Stimulated activated CD4-positive, alpha-beta T cell treated with anti-CD3 and anti-CD28 coated beads, Interleukin-4, amount 100 ng/mL, for 24 hours (primary cell): ENCODE measurements at places on chromosomes 13 and 19.
A peak's percentile ranks its signal among the peaks of the same experiment; 100 is the strongest.

GRCh38 chr13:101474419-101474957 is 22.0 kb downstream of the ITGBL1 start:
- no peak for DNase-seq

GRCh38 chr13:88369866-88370265 is 698.7 kb downstream of the SLITRK5 start:
- no peak for DNase-seq

DNA sequence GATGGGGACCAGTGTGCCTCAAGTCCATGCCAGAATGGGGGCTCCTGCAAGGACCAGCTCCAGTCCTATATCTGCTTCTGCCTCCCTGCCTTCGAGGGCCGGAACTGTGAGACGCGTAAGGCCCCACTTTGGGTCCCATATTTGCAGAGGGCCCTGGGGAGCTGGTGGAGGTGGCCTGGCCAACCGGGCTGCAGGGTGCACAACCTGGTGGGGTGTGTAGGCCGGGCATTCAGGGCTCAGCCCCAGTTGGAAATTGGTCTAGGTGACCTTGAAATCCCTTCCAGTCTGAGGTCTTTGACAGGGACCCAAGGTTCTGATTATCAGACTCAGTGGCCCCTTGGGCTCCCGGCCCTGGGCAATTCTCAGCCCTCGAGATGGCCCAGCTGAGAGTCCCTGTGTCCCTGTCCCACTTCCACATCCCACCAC is 8.3 kb downstream of the F7 start:
- DNase-seq, result no peak

DNA sequence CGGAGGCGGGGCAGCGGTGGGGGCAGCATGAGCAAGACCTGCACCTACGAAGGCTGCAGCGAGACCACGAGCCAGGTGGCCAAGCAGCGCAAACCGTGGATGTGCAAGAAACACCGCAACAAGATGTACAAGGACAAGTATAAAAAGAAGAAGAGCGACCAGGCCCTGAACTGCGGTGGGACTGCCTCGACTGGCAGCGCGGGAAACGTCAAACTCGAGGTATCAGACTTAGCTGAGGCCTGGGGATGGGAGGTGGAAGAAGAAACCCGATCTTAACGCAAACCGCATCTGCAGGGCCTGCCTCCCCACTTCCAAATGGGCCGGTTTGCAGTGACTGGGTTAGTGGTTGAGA is 693 bp downstream of the RFXAP start:
- DNase-seq, result peak; percentile 34

GRCh38 chr13:114076329-114077090 is 55.9 kb downstream of the RASA3 start:
- DNase-seq, result no peak

DNA sequence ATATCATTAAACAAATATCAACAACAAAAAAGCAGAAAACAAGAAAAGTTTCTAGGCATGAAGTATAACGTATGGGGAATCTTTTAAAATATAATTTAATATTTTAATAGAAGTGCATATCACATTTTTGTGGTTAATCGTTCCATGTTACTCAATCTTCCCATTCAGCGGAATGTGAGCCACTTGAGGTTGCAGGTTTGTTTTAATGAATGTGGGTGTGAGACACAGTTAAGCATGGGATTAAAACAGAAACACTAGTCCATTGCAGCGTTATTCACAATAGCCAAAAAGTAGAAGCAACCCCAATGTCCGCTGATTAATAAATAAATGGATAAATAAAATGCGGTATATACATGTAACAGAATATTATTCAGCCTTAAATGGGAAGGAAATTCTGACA is 146.0 kb downstream of the NDFIP2 start:
- DNase-seq, result no peak

DNA sequence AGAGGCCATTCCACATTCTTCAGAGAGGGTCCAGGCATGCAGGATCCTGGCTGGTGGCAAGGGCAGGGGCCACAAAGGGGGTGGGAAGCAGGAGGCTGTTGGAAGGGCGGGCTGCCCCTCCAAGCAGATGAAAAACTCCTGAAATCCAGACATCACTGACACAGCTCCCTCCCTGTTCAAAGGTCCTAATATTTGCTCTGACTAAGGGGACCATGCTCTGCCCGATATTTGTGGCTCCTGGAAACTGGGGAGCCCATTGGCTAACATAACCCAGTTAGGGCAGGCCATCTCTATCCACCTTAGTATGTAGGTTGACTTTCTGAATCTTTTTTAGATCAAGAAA is 3.3 kb upstream of the CDX2 start:
- no peak for DNase-seq

DNA sequence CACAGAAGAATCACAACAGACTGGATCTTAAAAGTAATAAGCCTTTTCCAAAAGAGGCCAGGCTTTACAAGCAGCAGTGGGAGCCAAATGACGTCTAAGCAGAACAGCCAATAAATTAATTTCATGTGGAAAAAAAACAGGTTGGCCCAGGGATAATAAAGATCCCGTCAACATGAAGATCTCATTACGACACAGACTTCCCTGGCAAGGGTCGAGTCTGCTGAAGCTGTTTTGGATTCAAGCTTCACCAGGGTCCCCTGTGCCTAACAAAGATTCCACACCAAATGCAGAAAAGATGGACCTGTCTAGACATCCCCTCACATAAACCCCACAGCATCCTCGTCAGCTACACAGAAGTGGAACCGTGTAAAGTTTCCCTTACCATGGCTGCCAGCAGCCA is 215.1 kb upstream of the ZNF507 start:
- no peak for DNase-seq

DNA sequence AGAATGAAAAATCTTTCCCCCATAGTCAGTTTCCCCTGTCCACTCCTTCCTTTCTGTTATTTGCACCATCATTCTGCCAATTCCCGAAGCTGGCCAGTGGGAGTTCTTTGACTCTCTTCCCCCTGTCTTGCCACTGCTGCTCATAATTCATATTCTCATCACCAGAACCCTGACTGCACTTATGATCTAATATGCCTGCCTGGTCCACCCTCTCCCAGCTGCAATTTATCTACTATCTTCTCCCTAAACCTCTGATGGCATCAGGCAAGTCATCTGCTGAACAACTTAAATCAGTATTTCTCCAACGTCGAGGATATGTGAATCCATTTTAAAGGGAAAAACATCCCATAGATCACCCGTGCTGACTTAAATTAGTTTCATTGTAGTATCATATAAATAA is 458.0 kb upstream of the GPC6 start:
- DNase-seq, result no peak

DNA sequence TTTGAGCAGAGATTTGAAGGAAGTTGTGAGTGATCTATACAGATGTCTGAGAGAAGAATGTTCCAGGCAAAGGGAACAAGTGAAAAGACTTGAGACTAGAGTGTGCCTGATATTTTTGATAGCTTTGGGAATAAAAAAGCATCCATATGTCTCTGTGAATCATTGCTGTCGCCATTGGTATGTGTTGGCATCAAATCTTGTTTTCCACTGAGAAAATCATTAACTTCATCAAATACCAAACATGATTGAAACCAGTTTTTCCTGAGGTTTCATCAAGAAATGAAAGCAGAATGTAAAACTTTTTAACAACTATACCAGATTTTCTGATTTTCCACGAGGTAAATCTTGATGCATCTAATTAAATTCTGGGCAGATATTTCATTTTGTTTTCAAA is 862.6 kb downstream of the DIAPH3 start:
- DNase-seq, result no peak

GRCh38 chr13:97319113-97319720 is 97.1 kb downstream of the MBNL2 start:
- DNase-seq, result no peak

DNA sequence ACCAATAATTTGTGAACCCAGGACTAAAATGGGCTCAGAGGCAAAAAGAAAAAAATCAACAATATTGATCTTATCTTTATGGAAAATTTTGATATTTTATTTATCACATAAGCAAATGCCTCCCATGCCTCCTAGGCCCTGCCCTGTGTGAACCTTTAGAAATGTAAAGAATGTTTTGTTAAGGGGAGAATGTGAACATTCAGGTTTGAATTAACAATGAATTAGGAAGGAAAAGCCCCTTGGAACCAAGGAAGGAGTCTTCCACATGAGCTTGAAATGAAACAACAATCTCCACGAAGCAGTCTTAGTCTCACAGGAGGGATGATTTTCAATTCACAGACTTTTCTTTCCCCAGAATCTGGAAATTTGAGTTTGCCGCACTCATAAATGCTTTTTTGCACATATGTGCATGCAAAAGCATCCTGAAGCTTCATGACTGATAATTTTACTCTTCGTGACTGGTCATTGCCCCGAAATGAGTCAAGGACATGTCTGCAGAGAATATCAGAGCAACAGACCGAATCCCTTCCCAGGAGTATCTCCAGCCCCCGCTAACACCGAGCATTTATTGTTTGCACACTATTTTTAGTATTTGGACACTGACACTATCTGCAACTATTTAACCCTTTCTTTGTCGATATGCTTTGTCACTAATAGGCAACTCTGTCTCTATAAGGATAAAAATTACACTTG is 135.2 kb downstream of the DCT start:
- no peak for DNase-seq
